ENCODE measurements at places on chromosomes 3 and 15.
A peak's percentile ranks its signal among the peaks of the same experiment; 100 is the strongest.

- DNase-seq: no peak
Measured at GRCh38 chr15:98803228-98804056, 155.1 kb downstream of the IGF1R start.

- DNase-seq: no peak
Measured at GRCh38 chr15:99634576-99634975, 68.8 kb downstream of the MEF2A start.

GRCh38 chr3:185537369-185537970 is 14.9 kb downstream of the LIPH start:
- no peak for DNase-seq

DNA sequence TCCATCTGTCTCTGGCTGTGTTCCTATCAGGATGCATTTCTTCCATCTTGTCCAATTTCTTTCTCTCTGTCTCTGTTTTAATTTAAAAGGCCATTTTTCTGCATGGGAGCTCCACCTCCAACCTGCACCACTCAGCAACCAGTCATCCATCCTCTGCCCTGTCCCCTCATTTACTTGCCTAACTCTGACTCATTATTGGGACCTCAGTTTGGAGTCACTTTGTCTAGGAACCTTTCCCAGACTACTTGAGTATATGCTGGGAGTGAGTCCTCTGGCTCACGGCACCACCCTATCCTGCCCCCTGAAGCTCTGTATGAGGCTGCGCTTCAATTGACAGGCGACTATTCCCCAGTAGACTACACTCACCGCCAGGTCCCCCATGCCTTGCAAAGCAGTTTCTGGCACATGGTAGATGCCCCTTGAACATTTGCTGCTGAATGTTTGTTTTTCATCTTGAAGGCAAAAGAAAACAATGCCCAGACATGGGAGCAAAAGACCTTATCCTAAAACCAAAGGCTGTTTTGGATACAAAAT is 513.3 kb upstream of the CFAP20DC start:
- no peak for DNase-seq

GRCh38 chr3:134929976-134930375 is 134.9 kb downstream of the EPHB1 start:
- DNase-seq: no peak

- DNase-seq: no peak
Measured at GRCh38 chr15:61449186-61449702, 220.1 kb upstream of the RORA start.

GRCh38 chr15:98927022-98927421 is 80.6 kb downstream of the PGPEP1L start:
- DNase-seq: no peak

DNA sequence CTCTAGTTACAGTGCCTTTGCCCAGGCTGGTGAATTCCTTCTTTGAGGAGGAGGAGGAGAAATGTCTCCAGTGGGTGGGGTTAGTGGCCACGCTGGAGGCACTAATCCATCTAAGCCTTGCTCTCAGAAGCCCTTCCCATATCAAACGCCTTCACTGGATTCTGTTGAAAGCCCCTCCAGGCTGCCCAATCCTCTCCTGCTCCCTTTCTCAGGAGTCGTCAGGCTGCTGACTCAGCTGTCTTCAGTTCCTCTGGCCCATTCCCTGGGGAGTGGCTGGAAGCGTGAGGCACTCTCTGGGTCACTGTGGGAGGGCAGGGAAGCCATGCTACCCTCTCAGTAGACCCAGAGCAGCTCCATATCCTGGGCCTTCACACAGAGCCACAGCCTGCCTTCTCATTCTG is 2.7 kb downstream of the AP2M1 start:
- DNase-seq: no peak

GRCh38 chr3:195566797-195567196 is 16.9 kb downstream of the APOD start:
- no peak for DNase-seq

GRCh38 chr3:160564258-160564911 is 986 bp downstream of the KPNA4 start:
- no peak for DNase-seq

- no peak for DNase-seq
Measured at GRCh38 chr3:146100825-146101444, 60.0 kb downstream of the PLOD2 start.

DNA sequence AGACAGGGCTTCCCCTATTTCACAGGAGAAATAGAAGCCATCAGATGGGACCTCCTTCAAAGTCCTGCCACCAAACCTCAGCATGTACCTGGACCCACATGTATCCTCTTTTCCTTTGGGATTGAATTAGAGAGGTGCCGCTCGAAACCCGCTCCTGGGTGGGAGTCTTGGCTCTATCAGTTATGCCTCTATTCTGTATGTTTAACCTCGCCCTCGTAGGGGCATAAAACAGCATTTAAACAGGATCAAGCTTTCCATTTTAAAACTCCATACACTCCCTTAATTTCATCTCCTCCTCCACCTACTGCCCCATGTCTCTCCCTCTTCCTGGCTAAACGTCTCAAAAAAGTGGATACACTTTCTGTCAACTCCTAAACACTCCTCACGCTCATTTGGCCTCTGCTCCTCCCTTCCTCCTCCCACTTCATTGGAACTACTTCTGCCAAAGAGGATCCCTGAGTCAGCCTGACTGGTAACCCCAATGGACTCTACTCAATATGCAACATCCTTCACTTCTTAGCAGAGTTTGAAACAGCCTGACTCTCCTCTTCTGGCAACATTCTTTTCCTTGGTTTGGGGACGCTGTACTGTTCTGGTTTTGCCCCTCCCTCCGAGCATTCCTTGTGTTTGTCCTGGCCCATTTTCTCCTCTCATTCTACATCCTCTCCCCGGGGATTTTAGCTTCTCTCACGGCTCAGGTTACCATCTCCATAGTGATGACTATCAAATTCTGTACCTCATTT is 23.0 kb upstream of the MUC20 start:
- no peak for DNase-seq

- DNase-seq: no peak
Measured at GRCh38 chr3:151356794-151357462, 27.6 kb upstream of the P2RY13 start.

- DNase-seq: no peak
Measured at GRCh38 chr3:43031485-43031884, 52.4 kb downstream of the GASK1A start.

GRCh38 chr3:149016669-149017541 is 25.6 kb downstream of the GYG1 start:
- DNase-seq: no peak

DNA sequence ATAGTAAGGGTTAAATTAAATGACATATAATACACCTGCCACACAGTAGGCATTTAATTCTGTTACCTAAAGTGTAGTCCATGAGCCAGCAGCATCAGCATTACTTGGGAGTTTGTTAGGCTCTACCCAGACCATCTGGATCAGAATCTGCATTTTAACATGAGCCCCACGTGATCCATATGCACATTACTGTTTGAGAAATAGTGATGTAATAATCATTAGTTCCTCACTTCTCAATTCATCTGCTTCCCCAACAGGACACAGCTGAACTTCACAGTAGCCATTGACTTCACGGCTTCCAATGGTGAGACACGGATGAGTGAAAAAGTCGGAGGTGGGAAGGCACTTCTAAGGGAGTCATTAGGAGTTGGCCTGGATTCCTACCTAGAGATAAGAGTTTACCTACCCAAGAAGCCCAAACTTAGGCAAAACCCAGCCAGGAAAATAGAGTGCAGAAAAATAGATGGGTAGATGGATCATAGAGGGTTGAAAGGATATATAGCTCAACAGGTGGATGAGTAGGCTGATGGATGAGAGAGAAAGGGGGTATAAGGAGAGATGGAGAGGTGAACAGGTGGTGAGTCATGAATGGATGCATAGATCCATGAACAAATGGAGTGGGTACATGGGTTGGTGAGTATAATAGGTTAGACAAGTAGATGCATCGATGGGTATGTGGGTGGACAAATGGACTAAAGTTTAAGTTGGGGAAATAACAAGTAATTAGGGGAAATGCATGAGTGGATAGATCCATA is 13.3 kb downstream of the CPNE9 start:
- no peak for DNase-seq

DNA sequence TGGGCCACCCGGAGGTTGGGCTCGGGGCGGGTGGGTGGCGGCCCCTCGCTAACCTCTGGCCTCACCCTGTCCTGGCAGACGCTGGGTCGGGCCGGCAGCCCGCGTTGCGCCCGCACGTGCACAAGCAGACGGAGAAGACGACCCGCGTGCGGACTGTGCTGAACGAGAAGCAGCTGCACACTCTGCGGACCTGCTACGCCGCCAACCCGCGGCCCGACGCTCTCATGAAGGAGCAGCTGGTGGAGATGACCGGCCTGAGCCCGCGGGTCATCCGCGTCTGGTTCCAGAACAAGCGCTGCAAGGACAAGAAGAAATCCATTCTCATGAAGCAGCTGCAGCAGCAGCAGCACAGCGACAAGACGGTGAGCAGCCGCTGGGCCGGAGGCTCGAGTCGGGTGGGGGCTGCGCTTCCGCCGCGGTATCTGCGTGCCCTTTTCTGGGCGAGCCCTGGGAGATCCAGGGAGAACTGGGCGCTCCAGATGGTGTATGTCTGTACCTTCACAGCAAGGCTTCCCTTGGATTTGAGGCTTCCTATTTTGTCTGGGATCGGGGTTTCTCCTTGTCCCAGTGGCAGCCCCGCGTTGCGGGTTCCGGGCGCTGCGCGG is 3.7 kb downstream of the ISL2 start:
- DNase-seq: peak; percentile 32

DNA sequence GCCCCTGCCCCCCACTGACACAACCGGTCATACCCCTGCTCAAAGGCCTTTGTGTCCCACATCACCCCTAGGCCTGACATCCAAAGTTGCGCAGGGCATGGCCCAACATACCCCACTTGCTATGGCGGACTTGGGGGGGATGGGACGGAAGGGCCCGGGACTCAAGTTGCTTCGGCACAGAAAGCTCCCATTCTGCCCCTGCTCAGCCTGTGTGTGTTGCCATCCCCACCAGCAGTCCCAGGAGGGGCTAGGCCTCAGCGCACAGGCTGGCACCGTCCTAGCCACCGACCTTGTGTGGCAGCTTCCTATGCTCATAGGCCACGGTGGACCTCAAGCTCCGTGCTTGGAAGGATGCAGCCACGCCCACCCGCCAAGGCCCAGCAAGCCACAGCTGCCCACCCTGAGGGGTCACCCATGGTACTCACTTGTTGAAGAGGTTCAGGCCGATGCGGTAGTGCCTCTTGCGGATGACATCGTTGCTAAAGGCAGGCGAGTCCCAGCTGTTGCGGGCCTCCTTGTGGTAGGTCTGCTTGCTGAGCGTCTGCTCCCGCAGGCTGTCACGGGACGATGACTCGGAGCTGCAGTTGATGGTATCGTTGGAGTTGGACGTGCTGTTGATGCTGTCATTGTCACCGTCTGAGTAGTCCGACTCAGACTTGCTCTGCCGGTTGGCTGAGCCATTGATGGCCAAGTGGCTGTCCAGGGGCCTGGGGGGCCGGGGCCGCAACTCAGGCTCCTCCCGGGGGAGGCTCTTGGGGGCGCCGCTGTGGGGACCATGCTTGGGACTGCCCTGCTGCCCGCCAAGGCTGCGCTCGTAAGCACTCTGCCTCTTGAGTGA is 93.9 kb upstream of the RPL32 start:
- DNase-seq: no peak

GRCh38 chr3:145088917-145089316 is 1072.1 kb downstream of the PLOD2 start:
- DNase-seq: no peak

GRCh38 chr15:76916369-76916768 is 11.2 kb upstream of the SCAPER start:
- no peak for DNase-seq

- no peak for DNase-seq
Measured at GRCh38 chr15:79282371-79283251, at the start of gene ANKRD34C. Gene ANKRD34C (plus strand): TSS chr15:79282722. CDS start chr15:79293285, 10,563 bp downstream.

- no peak for DNase-seq
Measured at GRCh38 chr3:71690341-71690841, 34.8 kb downstream of the EIF4E3 start.

DNA sequence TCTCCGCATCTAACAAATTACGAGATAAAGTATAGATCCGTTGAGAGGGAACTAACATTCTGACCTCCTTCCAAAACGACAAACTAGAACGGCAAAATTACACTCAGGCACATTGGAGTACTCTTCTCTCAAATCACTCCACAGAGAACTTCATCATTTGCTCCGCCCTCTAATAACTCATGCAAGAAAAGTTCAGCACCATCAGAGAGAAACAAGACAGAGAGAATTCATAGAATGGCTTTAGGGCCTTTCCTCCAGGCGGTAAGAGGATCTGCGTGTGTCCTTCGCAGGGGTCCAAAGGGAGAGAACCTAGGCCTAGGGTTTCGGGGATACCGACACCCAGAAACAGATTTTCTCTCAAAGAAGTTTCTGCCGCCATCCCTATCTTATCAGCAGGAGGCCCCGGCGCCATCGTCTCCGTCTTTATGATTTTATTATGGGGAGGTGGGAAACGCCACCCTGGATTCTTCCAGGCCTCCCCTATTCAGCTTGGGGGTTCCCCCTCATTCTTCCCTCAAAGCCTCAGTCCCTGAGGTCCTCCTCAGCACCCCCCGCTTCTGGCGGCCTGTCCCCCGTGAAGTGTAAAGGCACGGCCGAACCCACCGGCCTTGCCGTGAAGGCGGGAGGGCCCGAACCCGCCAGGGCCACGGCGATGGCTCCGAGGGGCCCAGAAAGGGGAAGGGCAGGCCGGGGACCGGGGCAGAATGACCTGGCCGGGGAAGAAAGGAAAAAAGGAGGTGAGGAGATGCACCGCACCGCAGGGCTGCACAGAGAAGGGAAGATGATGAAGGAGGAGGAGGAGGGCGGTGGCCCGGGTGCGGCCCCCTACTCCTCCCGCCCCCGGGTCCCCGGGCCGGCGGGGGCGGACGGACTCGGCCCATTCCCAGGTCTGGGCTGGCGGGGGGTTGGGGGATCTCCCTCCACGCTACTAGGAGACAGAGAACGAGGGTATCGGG is 768 bp downstream of the UBXN7 start:
- no peak for DNase-seq

- no peak for DNase-seq
Measured at GRCh38 chr3:152219216-152219615, 49.5 kb upstream of the MBNL1 start.

GRCh38 chr3:130470126-130470525 is 46.9 kb upstream of the COL6A6 start:
- no peak for DNase-seq

GRCh38 chr3:74303711-74304110 is 310.7 kb downstream of the CNTN3 start:
- no peak for DNase-seq

DNA sequence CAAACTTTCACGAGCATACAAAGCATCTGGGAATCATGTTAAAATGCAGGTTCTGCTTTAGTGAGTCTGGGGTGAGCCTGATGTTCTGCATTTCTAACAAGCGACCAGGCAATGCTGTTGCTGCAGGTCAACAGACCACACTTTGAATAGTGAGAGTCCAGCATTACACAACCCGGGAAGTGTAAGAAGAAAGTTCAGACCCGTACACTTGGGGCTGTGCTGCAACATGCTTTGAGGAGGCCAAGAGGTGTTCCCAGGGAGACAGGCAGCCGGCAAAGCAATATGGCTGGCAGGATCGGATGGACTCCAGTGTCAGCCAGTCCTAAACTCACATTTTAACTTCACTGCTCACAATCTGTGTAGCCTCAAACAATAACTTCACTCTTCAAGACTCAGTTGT is 134.2 kb downstream of the LIPC start:
- no peak for DNase-seq

All from stimulated activated naive CD4-positive, alpha-beta T cell (primary cell).